Esophagus muscularis mucosa (tissue), 4 donors: ENCODE measurements at places on chromosomes 12 and 14.

- DNase-seq, result peak; percentile 92
Observed at GRCh38 chr12:52494518-52494917, 1.5 kb upstream of the KRT6A start.

DNA sequence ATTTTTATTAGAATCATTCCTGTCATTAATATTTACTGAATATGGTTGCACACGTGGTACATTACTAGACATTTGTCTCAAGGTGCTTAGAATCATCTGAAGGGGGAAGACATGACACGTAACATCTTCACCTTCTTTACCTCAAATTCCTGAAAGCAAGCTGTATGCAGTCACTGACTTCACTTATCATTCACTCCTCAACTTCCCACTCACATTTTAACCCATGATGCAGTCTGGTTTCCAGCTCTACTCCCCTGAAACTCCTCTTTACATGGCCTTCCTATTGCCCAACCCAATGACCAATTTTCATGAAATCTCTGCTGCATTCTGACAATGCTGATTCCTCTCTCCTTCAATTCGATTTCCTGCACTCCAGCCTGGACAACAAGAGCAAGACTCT lies 5.8 kb upstream of the PSMC6 start:
- DNase-seq, result no peak

DNA sequence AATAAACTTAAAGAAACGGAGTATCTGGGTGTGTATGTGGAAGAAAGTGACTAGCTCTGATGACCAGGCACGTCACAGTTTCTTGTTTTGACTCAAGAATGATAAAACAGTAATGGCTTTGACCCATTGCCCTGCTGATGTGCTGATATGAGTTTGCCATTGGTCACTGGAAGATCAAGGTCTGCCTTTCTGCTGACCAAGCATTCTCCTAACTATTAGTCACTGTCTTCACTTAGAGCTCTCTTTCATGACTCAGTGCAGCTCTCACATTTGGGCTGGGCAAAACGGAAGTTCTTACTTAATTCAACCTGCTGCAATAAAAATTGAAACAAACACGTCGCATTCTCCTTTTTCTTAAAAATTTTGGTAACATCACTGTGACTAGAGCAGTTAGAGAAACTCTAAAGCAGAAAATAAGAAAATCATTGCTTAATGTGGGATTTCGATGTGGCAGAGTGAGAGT lies 366.7 kb downstream of the BTG1 start:
- no peak for DNase-seq

GRCh38 chr14:85214471-85214870 lies 315.5 kb upstream of the FLRT2 start:
- DNase-seq, result no peak
